Fibroblast of mammary gland (primary cell): ENCODE measurements at places on chromosomes 2 and 18.

- DNase-seq = peak; percentile 65
Measured at GRCh38 chr2:135742325-135742757, 686 bp downstream of the UBXN4 start.

GRCh38 chr18:77248873-77249568, 627 bp upstream of the GALR1 start:
- no peak for DNase-seq

- DNase-seq = peak; percentile 47
Measured at GRCh38 chr2:157672129-157672528, 43.5 kb upstream of the ACVR1C start.

DNA sequence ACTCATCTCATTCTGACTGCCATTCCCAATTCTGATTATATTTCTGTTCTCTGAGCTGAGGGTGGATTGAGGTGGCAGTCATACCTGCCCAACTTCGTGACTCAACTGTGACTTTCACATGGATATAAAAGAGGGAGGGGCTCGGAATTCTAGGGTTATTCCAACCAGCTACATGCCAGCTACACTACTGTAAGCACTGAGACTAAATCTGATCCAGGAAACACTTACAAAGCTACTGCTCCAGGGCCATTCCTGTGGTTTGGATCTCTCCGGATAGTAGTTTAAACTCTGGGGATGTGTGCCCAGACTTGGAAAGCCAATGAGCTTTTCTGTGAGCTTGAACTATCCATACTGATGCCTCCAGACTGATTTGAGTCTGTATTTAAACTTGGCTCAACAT, 7.9 kb downstream of the MAP2 start:
- DNase-seq = peak; percentile 27

DNA sequence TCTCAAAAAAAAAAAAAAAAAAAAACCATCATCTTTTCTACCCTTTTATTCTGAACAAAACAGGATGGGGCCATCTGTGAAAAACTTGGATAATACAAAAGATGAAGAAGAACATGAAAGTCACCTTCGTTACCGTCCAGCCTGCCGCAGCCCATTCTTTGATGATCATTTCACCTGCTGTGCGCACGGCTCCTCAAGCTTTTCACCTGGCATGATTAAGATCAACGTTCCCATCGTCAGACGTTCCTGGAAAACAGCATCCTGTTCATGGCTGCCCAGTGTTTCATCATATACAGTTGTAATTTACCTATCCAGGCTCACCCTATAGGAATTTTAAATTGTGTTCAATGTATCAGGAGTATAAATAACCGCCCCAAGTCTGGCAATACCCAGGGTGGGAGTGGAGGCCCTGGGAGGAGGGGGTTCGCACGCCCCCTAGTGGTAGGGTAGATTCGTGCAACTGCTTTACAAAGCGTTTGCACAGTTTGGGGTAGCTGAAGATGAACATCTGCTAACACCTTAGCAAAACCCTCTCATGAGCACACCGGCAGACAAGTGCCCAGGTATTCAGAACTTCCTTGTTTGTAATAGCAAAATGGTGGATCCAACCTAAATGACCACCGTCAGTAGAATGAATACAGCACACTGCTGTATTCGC, 49.0 kb upstream of the GLI2 start:
- DNase-seq = no peak

- no peak for DNase-seq
Measured at GRCh38 chr2:133842446-133842845, 274.2 kb upstream of the NCKAP5 start.

DNA sequence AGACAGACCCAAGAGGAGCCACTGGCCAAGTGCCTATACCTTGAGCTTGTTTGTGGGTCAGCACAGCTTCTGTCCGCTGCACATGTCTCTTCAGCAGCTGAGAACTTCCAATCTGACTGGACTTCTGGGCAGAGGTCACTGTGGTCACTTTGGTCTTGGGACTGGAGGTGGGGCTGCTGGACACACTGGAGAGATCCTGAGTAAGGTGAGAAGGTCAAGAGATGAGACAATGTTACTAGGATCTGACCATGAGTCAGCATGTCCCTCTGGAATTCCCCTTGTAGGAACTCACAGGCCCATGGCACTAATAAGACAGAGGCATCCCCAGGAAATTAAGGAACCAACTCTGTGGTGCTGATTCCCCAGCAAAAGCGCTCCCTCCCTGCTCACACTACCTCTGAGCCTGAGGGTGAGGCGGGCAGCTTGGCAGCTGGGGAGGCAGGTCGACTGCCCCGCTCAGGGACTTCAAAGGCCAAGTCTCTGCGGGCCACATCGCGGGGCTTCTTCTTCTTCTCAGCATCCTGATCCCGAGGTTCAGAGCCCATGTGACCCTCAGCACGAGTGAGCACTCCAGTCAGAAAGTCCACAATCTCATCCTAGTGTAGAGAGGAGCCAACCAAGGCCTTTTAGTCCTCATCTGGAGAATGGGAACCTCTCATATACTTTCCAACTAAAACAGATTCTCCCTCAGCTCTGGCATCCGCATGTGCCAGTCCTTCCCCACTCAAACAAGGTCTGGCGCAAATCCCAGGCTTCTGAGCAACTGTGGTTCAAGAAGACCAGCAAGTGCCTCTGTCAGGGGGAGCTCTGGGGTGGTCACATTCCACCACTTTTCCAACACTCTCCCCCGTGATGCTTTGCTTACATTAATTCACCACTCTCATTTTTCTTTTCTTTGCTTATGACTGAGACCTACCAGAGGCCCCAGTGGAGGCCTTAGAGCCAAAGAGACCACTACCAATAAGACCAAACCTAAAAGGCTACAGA, 29.4 kb downstream of the KANSL3 start:
- peak; percentile 85 for DNase-seq

DNA sequence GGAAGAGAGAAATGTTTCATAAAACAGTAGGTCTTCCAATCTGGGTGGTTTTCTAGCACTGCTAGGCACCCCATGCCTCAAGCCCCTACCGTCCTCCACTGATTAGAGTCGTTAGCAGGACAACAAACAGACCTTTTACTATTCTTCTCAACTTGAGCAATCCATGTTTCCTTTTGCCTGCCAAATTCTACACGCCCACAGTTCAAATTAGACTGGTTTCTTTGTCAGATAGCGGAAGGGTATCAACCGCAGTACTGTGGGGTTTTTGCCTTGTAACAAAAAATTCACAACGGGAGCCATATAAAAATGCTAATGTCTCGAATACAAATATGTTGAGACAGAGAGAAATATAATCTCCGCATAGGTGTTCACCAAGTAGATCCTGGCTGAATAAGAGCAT, 59.9 kb downstream of the VIT start:
- DNase-seq = peak; percentile 10

- no peak for DNase-seq
Measured at GRCh38 chr2:179771791-179772190, 89.6 kb downstream of the ZNF385B start.

DNA sequence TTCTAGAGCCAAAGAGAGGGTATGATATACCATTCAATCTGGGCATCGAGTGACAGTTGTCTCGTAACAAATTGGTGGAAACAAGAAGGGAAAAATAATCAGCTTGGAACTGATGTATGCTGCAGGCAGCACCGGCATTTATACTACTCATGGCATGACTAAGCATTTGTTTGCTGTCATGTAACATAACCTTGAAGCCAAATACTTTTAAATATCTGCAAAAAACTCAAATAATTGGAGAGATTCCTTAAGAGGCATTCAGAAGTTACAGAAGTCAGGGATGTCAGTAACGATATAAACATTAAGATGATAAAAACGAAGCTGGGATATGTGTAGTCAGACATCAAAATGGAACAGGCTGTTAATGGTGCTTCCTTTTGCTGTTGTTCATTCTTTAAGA, 157.3 kb upstream of the MMADHC start:
- peak; percentile 69 for DNase-seq

DNA sequence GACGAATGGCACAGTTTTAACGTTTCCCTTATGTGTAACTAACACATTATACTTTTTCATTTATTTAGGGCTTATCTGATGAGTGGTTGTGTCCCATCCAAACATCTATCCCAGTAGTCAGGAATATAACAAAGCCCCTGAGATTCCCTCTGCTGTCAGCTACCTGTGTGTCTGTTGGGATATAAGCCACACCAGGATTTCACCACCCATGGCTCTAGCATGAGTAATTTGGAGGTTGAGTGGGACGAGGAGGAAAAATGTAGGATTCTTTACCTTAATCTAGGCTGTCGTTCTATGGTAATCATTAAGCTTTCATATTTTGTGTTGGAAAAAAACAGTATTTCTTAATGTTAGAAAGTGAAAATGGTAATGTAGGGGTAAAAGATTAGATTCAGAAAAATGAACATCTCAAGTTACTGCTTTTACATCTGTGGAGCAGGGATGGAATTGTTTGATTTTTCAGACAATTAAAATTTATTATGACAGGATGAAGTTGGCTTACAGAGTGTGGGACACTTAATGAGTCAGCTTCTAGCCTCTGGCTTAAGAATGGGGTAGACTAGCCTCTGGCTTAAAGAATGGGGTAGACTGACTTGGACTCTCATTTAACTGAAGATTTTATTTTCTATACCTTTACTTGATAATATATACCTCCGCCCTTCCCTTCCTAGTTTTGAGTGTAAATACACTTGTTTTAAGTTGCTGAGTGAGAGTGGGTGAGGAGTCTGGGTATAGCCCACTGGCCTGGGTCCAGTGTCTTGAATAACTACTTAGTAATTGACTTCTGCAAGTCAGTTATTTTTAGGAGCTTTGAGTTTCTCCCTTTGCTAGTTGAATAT, 88.5 kb upstream of the RANBP2 start:
- peak; percentile 50 for DNase-seq

DNA sequence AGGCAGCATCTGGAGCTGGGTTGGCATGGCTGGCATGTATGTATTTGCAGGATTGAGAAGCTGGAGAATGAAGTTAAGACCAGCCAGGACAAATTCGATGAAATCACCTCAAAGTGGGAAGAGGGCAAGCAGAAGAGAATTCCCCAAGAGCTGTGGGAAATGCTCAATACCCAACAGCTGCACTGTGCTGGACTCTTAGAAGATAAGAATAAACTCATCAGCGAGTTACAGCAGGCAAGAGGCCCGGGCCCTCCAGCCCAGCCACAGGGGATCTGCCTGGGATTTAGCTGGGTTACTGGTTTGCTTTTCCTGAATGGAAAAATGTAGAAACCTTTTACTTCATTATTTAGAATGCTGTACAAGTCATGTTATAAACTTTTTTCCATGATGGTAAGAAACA, 22.5 kb downstream of the DRC1 start:
- DNase-seq = no peak

DNA sequence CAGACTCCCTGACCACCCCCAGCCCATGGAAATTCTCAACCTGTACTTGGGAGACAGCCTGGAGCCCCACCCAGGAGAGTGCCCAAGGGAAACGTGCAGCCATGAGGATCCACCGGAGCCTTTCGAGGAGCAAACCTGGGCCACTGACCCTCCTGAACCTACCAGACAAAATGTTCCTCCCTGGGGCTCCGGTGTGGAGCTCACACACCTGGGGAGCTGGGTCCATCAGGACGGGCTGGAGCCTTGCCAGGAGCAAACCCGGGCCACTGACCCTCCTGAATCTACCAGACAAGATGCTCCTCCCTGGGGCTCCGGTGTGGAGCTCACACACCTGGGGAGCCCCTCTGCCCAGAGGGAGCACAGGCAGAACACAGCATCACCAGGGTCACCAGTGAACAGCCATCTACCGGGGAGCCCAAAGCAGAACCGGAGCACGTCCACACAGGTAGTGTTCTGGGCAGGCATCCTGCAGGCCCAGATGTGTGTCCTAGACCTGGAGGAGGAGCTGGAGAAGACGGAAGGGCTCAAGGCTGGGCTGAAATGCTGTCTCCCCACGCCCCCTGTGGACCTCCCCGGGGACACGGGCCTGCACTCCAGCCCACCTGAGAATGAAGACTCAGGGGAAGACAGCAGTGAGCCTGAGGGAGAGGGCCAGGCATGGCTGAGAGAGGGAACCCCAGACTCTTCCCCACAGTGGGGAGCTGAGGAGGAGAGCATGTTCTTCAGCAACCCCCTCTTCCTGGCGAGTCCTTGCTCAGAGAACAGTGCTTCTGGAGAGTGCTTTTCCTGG, 8.9 kb downstream of the PSD4 start:
- DNase-seq = no peak

DNA sequence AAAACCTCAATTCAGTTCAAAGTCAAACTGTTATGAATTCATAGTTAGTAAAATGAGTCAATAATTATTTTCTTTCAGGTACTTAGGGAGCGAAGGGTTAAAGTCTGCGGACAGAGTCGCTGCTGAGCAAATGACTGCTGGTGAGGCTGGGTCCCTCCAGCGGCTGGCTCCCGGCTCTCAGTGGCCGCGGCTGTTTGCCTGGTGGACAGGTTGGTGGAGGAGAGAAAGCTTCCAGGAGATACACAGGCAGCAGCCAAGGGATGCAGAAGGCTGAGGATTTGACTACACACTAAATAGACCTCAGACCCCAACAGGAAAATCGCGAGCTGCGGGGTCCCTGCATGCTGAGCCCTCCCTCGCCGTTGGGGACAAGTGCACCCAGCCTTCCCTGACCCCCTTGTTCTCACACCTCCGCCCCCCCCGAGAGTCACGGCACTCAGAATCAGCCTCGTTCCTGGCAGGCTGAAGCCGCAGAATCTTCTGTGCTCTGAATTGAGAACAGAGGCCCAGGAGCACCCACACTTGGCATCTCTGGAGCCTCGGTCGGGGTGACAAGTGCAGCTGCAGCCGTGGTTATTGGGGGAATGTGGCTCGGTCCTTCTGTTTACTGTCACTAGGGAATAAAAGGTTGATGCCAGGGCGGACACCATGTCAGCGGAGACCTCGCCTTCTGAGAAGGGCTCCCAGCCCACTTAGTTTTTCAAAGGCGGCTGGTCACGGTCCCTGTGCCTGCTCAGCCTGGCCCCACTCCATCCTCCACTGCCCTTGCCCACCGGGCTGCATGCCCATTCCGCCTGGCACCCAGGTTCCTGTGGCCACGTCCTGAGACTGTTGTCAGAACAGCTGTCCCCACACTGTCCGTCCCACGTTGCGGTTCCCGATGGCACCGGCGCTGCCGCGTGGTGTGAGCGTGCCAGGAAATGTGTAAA, 74.0 kb downstream of the SLC66A2 start:
- no peak for DNase-seq

DNA sequence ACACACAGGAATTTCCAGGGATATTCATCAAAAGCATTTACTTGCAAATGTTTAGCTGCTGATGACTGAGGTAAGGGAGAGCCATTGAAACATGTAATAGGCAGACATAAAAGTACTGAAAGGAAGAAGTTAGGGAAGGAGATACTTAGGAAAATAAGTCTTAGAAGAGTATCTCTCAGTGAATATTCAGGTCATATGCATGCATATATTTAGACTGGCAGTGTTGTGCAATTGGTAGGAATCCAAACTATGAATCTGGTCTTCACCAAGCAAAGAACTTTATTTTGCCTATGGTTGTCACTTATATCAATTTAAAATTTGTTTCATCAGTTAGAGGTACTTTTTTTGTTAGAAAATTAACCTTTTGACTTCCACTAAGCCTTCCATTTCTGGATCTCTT, 1490.7 kb downstream of the SUCLG1 start:
- no peak for DNase-seq

DNA sequence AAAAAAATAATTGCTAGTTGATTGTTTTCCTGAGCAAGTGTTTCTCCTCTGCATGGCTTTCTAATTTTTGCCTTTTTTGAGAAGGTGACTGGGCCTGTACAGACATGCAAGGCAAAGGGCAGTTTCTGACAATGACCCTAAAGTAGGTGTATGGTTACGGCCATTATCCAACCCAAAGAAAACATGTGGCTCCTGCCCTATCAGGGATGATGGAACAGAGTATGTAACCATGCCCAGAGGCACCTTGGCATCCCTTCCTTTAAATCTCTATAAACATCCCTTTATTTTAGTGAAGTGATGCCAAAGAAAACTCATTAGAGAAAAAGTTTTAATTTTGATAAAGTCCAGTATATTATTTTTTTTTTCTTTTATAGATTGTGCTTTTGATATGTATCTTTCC, 217.5 kb downstream of the LPIN1 start:
- DNase-seq = no peak
